ENCODE measurements at places on chromosomes 12 and 14.

- DNase-seq = no peak
Measured at GRCh38 chr12:67222302-67222701, 46.9 kb upstream of the CAND1 start.

GRCh38 chr14:104072586-104072985, 12.9 kb upstream of the ASPG start:
- DNase-seq = no peak

DNA sequence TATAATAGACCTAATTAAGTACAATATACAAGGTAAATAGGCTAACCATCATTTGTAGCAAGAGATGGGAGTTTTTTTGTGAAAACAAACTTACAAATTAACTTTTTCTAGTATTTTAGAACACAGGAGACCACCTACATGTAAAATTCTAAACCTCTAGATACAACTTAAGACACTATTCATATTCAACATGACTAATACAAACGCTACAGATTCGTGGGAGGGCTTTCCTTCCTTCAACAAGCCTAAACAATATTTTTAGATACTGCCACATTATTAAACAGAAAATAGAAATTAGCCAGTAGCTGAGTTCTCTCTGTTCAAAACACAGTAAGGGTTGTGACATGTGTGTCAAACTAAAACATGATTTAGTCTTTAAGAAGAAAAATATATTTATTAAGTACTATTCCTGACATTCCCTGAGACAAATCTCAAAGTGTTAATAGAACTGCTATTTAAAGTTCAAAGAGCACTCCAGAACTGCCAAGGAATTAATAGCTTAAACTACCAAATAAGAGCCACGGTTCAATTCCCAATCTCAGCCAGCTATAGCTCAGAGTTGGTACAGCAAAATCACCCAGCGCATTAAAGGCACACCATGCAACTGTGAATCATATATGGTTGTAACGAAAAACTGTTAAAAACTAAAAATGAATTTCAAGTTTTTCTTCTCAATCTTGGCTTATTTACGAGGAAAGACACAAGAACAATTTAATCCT, 10.7 kb downstream of the MED13L start:
- no peak for DNase-seq

DNA sequence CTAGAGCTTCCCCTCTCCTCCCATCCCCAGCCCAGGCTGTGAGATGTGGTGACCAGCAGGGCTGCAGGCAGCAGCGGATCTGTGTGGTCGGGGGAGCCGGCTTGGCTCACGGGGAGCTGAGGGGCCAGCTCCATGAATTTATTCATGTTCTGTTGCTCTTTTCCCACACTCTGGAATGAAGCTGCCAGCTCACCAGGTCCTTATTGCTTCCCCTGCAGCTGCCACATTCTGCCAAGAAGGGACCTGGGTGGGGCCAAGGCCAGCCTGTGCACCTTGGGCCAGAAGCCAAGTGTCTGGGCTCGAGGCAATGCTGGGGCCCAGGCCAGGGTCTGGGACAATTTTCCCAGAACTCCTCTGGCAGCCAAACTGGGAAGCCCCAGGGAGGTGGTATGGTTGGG, 2.5 kb upstream of the C1QL4 start:
- no peak for DNase-seq

DNA sequence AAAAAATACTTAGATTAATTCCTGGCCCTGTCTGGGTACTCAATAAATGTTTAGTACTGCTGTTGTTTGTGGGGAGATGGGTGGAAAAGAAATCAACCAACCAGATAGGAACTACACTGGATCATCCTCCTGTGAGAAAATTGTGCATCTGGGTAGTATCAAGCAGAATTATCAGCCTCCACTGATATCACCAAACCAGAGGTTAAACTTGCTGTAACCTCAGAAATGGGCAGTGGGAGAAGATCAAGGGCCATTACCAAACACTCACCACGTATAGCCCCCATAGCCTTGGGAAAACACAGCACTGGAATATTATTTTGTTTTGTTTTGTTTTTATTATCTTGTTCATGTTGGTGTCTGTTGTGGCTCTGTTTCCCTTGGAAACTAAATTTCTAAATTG, 19.7 kb downstream of the VEZT start:
- DNase-seq = no peak

GRCh38 chr12:7114008-7114407, 5.0 kb upstream of the C1RL start:
- DNase-seq = no peak

Measured in activated T-helper 9 cell treated with anti-CD3 and anti-CD28 coated beads, Interleukin-2, amount 50 U/mL, for 16 hours (primary cell).